ENCODE measurements at places on chromosomes 16 and 17. TPM values are rescaled to one million over a fixed set of nuclear protein-coding genes. Genes with fewer than 3 reads are reported as not detected.

Gene NF1
- total RNA-seq = 39.3 TPM

Gene MFAP4
- total RNA-seq = 44.8 TPM

Gene MT4
- not detected for total RNA-seq

Gene FBXW10B
- total RNA-seq = 0.56 TPM

Gene NPIPB9
- not detected for total RNA-seq

Gene CYBA
- 131 TPM for total RNA-seq

Gene C16orf96
- 0.10 TPM for total RNA-seq

Gene SSTR5
- 10.7 TPM for total RNA-seq

Gene NHLRC4
- 0.10 TPM for total RNA-seq

Gene MYADML2
- total RNA-seq = not detected

Gene RILP
- total RNA-seq = 44.5 TPM

Gene KCNH6
- not detected for total RNA-seq

Gene TP53TG3
- 0.53 TPM for total RNA-seq

Gene LDHD
- total RNA-seq = 28.5 TPM

Gene PRR15L
- total RNA-seq = 0.62 TPM

Gene TP53TG3C
- not detected for total RNA-seq

Gene ABCC3
- 5.2 TPM for total RNA-seq
